ENCODE measurements at places on chromosomes 7 and 10. TPM values are rescaled to one million over a fixed set of nuclear protein-coding genes. Genes with fewer than 3 reads are reported as not detected.

HTR5A gene
- not detected for total RNA-seq

TCAF2 gene
- 0.04 TPM for total RNA-seq

LRRC17 gene
- total RNA-seq = 2.1 TPM

UFSP1 gene
- total RNA-seq = 4.3 TPM

C10orf90 gene
- not detected for total RNA-seq

NODAL gene
- 84.7 TPM for total RNA-seq

ATP6V0A4 gene
- 0.90 TPM for total RNA-seq

TAS2R41 gene
- total RNA-seq = not detected

CHN2 gene
- 3.3 TPM for total RNA-seq

PANK1 gene
- total RNA-seq = 33.2 TPM

OR6V1 gene
- total RNA-seq = not detected

ZNF736 gene
- total RNA-seq = not detected

SPDYE11 gene
- not detected for total RNA-seq

AKR1C8 gene
- not detected for total RNA-seq

SAP25 gene
- total RNA-seq = 5.1 TPM

UNC5B gene
- 28.4 TPM for total RNA-seq

CYP2C19 gene
- total RNA-seq = not detected

SLC18A3 gene
- not detected for total RNA-seq

SEPTIN14 gene
- not detected for total RNA-seq

OGDH gene
- total RNA-seq = 77.3 TPM

DDC gene
- total RNA-seq = not detected

UPK3B gene
- total RNA-seq = 2.1 TPM

ZNF727 gene
- not detected for total RNA-seq

PPP1R17 gene
- 1.7 TPM for total RNA-seq

ANKRD61 gene
- not detected for total RNA-seq

VGF gene
- 37.1 TPM for total RNA-seq

IFIT1 gene
- total RNA-seq = 1.2 TPM

TEX36 gene
- not detected for total RNA-seq

AEBP1 gene
- 49.1 TPM for total RNA-seq

C10orf88 gene
- total RNA-seq = 11.7 TPM

HOGA1 gene
- total RNA-seq = 0.79 TPM

STOX1 gene
- 5.8 TPM for total RNA-seq

KCND2 gene
- total RNA-seq = 6.4 TPM

SEPHS1 gene
- total RNA-seq = 366 TPM

TFR2 gene
- 2.3 TPM for total RNA-seq

BBIP1 gene
- total RNA-seq = 22.3 TPM

SRGN gene
- not detected for total RNA-seq

FBXL13 gene
- total RNA-seq = 4.4 TPM

C10orf143 gene
- total RNA-seq = 0.94 TPM

CYP2E1 gene
- 0.13 TPM for total RNA-seq

FAM200A gene
- total RNA-seq = 8.7 TPM

AMZ1 gene
- total RNA-seq = 0.90 TPM

NAT16 gene
- total RNA-seq = 0.50 TPM

MACROH2A2 gene
- 12.1 TPM for total RNA-seq

C1QL3 gene
- 3.2 TPM for total RNA-seq

CFAP43 gene
- 0.64 TPM for total RNA-seq

ZNF804B gene
- total RNA-seq = not detected

GDF2 gene
- total RNA-seq = not detected

HECTD2 gene
- 10.9 TPM for total RNA-seq

CPA5 gene
- total RNA-seq = not detected

MALRD1 gene
- 0.20 TPM for total RNA-seq

MBL2 gene
- total RNA-seq = not detected

SPAG6 gene
- total RNA-seq = 0.29 TPM

TMEM26 gene
- 0.09 TPM for total RNA-seq

AGAP4 gene
- total RNA-seq = 15.9 TPM

USP6NL gene
- total RNA-seq = 27.7 TPM

PPP1R9A gene
- total RNA-seq = 17.0 TPM

CRPPA gene
- total RNA-seq = 1.9 TPM

Data from H9 (cell line).